ENCODE measurements at places on chromosomes 11 and 22. TPM values are rescaled to one million over a fixed set of nuclear protein-coding genes. Genes with fewer than 3 reads are reported as not detected.

GRCh38 chr22:45284705-45285262 is at the start of gene UPK3A:
UPK3A (plus strand) TSS chr22:45284949; CDS start chr22:45285014, 65 bp downstream.
- DNase-seq = no peak

- peak; percentile 55 for DNase-seq
Observed at GRCh38 chr11:47348859-47349258, 3.6 kb downstream of the MYBPC3 start.

DNA sequence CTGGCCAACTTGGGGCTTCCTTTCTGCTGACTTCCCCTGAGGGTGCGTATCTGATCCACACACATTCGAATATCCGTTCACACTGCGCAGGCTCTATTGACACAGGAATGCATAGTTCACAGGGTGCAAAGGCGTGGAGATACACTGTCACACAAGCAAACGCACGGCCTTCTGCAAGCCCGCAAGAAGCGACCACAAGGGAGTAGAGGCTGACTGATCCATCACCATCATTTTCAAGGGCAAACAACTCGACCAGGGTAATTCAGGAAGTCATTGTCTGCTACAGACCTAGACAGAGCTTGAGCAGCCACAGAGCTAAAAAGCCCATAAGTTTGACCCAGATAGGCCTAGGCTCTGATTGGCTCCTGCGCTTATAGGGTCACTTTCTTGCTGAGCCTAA is 392.3 kb downstream of the MN1 start:
- DNase-seq = no peak

DNA sequence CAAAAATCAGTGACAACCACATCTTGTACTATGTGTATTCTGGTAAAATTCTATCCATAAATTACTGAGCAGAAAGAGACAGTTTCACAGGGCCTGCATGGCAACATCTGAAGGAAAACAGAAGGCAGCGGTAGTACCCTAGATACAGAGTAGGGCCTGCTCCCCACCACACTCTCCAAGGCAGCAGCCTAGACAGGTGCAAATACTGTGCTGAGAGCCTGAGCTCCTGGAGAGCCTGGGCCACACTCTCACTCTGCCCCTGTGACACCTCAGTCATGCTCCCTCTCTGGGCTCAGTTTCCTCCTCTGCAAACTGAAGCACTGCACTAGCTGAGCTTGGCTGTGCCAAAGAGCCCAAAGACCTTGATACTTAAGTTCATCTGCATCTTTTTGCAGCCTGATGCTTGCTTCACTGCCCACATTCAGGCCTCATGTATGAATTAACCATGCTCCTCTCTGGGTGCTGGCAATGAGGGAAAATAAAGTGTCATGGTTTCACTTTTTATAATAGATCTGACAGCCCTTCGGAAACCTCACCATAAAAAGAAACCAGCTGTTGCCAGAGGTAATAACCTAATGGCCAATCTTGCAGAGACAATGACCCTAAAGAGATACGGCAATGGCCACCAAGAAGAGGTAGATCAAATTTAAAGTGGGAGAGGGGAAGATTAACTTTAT is 104.7 kb downstream of the PLEKHA7 start:
- no peak for DNase-seq

- no peak for DNase-seq
Observed at GRCh38 chr11:27916541-27917100, 191.3 kb downstream of the KIF18A start.

DNA sequence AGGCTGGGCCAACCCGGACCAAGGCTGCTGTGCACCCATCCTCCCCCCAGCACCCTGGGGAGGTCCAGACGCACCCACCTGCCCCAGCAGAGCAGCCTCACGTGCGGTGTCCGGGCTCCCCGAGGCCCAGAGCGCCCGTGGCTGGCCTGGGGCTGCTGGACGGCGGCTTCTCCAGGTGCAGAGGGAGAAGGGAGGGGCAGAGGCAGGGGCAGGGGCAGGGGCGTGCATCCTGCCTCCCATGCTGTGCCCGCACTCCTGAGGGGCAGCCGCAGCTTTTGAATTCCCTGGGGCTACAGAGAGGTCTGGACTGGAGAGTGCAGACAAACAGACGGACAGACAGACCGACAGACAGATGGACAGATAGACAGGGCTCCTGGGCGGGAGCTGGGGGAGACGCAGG is 83.6 kb upstream of the PRR5 start:
- no peak for DNase-seq

GRCh38 chr11:69918938-69919650 is 99.9 kb upstream of the FGF3 start:
- DNase-seq = peak; percentile 95

GRCh38 chr11:126380909-126381308 is 25.4 kb downstream of the ST3GAL4 start:
- no peak for DNase-seq

- DNase-seq = no peak
Observed at GRCh38 chr22:16932577-16932976, 75.4 kb downstream of the GAB4 start.

DNA sequence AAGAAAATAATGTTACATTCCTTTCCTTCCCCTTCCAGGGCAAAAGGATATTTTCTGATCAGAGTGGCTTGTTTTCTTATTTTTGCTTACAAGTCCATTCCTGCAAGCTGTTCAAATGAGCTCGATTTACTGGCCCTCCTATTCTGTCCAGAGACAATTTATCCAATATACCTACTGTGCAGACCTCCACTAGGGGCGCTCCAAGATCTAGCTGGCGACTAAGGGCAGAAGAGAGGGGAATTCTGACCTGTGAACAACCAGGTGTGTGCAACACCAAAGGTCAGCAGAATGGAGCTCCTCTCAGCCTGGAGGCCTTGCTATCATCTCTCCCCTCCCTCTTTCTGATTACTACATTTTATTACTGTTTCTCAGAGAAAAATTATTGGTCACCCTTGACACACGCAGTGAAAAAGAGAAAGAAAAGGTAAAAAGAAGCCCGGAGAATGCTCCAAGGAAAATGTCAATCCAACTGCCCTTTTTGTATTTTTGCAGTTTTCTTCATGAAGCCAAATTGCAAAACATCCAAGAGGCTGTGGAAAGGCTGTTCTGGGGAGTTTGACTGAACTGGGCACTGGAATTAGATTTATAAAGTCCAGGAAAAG is 3.2 kb downstream of the SEZ6L start:
- DNase-seq = peak; percentile 68

GRCh38 chr11:132472411-132473172 is 1059.7 kb downstream of the OPCML start:
- no peak for DNase-seq

DNA sequence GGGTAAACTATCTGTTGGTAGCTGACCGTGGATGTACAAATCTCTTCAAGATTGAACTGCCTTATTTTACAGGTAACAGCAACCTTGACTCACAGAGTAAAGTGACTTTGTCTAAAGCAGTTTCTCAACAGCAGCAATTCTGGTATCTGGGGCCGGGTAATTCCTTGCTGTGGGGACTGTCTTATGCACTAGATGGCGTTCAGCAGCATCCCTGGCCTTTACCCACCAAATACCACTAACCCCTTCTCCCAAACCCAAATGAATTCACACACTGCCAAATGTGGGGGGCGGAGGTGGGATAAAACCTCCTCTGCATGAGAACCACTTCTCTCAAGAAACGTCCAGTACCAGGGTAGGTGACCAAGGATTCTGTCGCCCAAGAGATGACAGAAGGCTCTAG is 1.7 kb upstream of the INCENP start:
- no peak for DNase-seq

DNA sequence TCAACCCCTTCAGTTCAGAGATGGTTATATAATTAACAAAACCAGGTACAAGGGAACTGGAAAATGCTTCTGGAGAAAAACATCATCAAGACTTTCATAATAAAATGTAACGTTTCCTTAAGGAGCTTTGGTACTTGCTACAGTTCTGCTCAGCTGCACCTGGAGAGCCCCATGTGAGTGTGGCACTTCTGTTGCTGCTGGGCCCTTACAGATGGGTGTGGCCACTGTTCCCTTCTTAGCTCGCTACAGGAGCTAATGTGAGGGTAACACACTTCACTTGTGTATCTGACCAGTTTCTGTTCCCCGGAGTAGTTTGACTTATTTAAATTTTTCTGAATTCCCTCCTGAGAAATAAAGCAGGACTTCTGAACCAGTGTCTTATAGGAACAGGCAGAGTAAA is 4.0 kb downstream of the POU2AF3 start:
- no peak for DNase-seq

DNA sequence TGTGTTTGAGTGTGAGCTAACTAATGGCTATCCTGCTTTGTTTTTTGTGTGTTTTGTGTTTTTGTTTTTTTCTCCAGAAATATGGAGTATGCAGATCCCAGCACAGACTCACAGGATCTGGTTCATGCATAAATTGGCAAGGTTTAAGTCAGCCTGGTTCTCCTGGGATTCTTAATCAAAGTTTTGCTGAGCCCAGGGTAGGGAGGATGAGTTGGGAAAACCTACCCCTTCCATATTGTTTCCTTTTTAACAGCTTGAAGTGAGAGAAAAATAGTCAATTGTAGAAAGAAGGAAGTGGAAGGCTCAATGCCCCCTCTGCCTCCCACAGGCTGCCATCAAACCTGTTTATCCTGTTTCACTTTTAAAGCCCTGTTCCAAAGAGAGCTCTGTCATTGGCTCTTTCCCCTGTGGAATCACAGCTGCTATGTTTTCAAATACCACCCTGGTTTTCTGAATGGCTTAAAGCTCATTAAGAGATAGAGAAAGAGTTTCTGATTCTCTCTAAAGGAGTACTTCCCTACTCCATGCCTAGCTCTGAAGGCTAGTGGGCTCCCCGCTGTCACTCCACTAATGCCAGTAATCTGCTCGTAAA is 23.4 kb upstream of the CADM1 start:
- DNase-seq = peak; percentile 74

- DNase-seq = no peak
Observed at GRCh38 chr22:32697331-32697995, 104.0 kb upstream of the TIMP3 start.

GRCh38 chr11:4071325-4071724 is 23.3 kb upstream of the RRM1 start:
- no peak for DNase-seq

DNA sequence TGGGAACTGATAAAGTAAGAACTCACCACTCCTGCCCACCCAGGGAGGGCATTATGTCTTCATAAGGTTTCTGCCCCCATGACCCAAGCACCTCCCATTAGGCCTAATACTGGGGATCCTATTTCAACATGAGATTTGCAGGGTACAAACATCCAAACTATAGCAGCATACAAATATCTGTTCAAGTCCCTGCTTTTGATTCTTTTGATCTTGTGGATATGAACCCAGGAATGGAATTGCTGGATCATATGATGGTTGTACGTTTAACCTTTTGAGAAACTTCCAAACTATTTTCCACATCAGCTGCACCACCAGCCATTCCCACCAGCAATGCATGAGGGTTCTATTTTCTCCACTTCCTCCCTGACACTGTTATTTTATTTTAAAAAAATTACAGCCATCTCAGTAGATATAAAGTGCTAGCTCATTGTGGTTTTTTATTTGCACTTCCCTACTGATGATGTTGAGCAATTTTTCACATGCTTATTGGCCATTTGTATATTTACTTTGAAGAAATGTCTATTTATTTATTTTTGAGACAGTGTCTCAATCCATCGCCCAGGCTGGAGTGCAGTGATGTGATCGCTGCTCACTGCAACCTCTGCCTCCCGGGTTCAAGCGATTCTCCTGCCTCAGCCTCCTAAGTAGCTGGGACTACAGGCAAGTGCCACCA is 7.1 kb upstream of the ATG16L2 start:
- no peak for DNase-seq

GRCh38 chr11:7686761-7687160 is 13.5 kb upstream of the CYB5R2 start:
- DNase-seq = no peak

DNA sequence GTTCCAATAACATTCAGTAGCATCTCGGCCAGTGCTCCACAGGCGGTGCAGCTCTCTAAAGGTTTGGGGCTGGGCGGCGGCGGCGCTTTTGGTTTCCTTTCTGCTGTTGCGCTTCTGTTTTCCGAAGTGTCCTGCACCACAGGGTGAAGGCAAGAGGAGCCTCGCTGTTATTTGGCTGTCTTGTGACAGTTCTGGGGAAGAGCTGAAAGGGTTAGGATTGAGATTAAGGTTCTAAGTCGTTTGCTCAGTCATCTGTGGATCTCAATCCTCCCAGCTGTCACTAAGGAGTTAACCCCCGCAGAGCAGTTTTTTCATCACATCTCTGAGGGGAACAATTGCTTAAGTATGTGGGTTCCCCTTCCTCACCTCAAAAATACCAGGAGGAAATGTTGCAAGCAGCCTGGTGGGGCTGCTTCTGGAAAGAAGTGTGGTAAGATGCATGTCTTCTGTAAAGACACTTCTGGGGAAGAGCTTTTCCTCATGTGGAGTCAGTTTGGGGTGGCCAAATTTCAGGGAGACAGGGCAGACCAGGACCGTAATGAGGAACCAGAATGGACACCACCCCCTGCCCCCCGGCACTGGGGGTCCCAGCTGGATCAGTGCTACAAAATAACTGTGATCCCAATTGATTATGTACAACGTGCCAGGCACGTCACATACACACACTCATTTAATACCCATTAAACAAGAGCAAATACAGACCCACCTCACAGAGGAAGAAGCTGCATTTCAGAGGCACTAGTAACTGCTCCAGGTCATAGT is 14.2 kb downstream of the TMEM121B start:
- DNase-seq = no peak

- no peak for DNase-seq
Observed at GRCh38 chr11:128506356-128506755, 81.0 kb downstream of the ETS1 start.

- no peak for DNase-seq
Observed at GRCh38 chr11:57069942-57070341, 81.2 kb downstream of the OR5AK2 start.

GRCh38 chr11:63567044-63567840 is 4.1 kb upstream of the PLAAT2 start:
- DNase-seq = peak; percentile 47

GRCh38 chr11:111540114-111540936 is at the start of gene LAYN:
LAYN (plus strand) TSS chr11:111540720; CDS start chr11:111540844, 124 bp downstream.
- no peak for DNase-seq

DNA sequence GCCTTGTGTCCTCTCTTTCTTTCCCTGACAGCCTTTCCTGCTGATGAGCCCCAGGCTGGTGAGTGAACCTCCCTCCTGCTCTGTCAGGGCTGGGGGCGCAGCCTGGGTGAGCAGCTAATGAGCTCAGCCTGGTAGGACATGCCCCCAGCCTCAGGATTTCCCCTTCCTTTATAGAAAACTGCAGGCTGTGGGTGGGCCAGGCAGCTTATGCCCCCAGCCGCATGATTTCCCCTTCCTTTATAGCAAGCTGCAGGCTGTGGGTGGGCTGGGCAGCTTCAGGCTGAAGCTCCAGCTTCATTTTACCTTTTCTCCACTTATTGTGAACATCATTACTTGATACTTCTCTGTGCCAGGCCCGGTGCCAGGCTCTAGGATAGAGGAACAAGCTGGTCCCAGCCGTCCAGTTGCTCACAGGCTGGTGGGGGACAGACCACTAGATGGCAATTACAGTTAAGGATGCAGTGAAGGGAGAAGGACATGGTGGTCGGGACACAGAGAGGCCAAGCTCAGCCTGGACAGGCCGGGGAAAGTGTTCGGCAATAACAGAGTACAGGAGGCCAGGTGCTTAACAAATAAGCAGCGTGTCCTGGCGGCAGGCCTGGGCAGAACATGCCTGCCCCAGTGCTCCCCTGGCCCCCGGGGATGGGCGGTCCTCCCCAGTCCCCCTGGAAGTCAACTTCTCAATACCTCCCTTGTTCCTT is 5.3 kb downstream of the LGALS12 start:
- DNase-seq = no peak

The TTC36 gene
- total RNA-seq = 3.3 TPM

The LRP4 gene
- total RNA-seq = 11.1 TPM

The UBQLN3 gene
- not detected for total RNA-seq

The SCUBE2 gene
- total RNA-seq = 3.1 TPM

The SUN2 gene
- total RNA-seq = 67.8 TPM

The C11orf16 gene
- not detected for total RNA-seq

The TRIM49 gene
- total RNA-seq = not detected

The RAG2 gene
- not detected for total RNA-seq

The SPI1 gene
- not detected for total RNA-seq

The FAM118A gene
- total RNA-seq = 131 TPM

All from Caco-2 (cell line).